ENCODE measurements at places on chromosomes 16 and 17. TPM values are rescaled to one million over a fixed set of nuclear protein-coding genes. Genes with fewer than 3 reads are reported as not detected.

GRCh38 chr17:42562388-42563142, 617 bp downstream of the COASY start:
- DNase-seq: peak; percentile 32

GRCh38 chr16:83458612-83459011, 349.2 kb upstream of the HSBP1 start:
- no peak for DNase-seq

DNA sequence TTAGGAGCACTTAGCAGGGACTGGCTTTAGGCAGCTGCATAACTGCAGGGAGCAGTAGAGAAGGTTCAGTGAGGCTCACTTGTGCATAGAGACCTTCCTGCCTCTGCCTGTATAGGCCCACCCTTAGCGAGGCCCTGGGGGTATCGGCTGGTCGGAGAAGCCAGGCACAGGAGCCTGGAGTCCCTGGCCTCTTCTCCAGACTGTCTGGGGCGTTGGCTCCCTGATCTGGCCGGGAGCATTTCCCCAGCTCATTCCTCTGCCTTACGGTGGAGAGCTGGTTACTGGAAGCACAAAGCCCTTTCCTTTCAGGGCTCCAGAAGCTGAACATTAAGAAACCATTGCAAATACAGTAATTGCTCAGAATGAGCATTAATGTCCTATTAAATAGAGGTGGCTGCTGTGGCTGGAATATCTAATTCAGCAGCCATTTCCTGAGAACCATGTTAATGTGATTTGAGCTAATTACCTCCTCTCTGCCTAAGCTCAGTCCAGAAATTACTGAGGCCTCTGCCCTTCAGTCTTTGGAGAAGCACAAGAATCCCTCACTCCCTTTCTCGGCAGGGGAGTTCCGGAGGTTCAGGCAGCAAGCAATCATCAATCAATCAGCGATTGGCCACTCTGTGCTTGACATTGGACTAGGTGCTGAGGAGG, 18.8 kb upstream of the TMEM220 start:
- DNase-seq: no peak

DNA sequence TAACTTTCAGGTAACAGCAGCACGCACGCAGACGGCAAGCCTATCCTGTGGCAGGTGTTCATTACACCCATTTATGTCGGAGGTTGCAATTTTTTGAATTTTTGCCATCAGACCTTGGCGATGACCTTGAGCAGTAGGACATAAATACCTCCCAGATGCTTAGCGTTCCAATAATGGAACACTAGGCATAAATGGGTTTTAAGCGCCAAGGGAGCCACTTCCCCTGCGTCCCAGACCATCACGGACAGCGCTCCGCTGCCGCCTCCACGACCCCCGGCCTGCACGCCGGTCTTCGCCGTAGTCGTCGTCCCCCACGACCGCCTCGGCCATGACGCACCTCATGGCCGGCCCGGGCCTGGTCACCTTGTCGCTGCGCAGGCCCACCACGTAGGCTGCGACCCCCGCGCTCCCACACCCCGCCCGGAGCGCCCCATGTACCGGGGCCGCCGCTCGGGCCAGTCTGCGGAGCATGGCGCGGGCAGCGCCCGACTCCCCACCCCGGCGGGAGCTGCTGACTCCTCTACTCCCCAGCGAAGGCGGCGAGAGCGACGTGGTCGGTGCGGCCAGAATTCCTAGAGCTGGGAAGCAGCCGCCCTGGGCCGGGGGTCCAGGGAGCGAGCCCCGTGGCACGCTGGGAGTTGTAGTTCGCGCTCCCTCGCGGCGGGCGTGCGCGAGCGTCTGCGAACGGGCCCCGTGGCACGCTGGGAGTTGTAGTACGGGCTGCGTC, 22.7 kb downstream of the TMEM235 start:
- peak; percentile 70 for DNase-seq

DNA sequence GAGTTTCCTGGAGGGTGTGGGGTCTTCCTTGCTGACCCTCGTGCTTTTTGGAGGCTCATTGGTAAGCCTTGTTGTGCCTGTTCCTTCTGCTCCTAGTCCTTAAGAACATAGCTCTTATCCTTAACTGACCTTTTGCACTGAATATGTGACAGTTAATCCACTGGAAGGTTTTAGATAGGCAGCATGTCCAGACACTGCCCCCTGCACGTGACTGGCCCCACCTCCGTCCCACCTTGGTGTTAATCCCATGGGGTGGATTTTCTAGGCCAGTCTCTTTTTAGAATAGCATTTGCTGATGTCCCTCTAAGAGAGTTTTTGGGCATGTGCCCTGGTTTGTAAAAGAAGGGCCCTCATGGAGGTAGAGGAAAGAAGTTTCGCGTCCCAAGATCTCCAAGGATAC, 58.3 kb downstream of the RBFOX1 start:
- DNase-seq: no peak

- no peak for DNase-seq
Measured at GRCh38 chr16:71629278-71630016, 3.5 kb downstream of the MARVELD3 start.

DNA sequence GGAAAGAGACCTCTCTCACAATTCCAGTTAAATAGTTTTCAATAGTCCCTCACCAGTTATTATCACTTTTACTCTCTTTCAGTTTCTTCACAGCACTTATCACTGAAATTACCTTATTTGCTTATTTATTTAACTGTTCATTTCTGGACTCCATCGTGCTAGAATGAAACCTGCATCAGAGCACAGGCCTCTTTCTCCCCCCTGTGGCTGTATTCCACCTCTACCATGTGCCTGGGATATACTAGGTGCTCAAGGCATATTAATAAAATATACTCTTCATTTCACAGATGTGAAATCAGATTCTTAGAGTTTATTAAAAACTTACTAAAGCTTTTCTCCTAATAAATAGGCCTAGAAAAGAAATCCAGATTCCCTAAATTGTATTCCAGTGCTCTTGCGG, 308.9 kb upstream of the MON1B start:
- DNase-seq: no peak

DNA sequence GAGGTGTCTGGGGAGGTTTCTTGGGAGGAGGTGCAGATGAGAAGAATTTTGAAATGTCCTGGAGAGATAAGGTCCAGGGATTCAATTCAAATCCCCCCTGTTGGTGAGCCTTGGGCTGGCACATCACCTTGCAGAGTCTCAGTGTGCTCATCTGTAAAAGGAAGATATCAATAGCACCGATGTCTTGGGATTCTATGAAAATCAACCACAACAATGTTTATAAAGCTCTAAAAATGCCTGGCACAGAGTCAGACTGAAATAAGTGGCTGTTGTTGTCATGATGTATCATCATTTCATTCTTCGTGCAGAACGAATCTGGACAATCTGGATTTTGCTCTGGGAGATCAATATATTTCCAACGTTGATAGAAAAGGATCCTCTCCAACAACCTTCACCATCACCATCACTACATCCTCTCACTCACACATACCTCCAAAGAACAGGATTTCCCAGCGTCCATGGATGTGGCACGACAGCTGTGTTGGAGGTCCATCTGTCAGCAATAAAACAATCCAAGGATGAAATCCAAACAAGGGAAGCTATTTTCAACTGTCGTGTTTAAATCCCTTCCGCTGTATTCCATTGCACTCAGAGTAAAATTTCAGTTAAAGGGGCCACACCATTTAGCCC, 393.7 kb upstream of the DYNLRB2 start:
- DNase-seq: no peak

GRCh38 chr16:80459966-80460365, 80.8 kb upstream of the DYNLRB2 start:
- no peak for DNase-seq

DNA sequence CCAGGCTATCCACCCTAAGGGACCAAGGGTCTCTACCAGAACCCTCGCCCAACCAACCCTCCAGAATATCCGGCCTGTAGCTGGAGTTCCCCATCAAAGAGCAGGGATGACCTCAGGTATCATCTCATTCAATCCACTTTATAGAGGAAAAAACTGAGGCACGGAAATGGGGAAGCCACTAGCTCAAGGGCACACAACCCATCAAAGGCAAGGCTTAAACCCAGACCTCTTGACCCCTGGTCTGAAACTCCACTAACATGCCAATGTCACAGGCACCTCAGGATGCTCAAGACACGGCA, 1.6 kb downstream of the TBC1D10B start:
- DNase-seq: peak; percentile 21

DNA sequence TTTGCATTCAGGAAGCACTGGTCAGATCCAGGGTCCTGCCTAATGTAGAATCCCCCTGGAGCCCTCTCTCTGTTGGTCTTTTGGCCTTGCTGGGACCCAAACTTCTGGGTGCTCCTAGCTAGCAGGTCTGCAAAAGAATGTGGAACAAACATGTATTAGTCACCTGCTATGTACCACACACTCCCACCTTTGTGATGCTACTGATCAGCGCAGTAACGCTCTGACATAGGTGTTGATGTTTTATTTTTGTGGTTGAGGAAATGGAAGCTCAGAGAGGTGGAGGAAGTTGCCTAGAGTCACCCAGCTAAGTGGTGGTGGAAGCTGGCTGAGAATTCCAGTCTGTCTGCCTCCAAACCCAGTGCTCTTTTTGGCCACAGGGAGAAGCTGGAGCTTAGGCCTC, 35.8 kb upstream of the LGALS9 start:
- DNase-seq: no peak

DNA sequence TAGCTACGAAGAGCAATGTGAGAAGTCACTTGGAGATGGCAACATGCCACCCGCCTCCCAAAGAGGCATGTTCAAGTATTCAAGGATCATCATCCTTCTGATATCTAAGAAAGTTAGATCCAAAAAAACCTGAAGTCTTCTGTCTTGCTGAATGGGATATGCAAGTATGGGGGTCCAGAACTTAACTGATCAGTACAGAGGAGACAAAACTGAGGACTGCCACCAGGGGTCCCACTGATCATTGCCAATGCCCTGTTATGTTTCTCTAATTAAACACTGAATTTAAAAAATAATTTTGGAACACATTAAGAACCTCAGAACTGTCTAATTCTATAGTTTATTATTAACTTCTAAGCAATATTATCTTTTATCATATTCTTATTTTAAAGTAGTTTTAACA, 99.7 kb downstream of the CDH8 start:
- DNase-seq: peak; percentile 8

DNA sequence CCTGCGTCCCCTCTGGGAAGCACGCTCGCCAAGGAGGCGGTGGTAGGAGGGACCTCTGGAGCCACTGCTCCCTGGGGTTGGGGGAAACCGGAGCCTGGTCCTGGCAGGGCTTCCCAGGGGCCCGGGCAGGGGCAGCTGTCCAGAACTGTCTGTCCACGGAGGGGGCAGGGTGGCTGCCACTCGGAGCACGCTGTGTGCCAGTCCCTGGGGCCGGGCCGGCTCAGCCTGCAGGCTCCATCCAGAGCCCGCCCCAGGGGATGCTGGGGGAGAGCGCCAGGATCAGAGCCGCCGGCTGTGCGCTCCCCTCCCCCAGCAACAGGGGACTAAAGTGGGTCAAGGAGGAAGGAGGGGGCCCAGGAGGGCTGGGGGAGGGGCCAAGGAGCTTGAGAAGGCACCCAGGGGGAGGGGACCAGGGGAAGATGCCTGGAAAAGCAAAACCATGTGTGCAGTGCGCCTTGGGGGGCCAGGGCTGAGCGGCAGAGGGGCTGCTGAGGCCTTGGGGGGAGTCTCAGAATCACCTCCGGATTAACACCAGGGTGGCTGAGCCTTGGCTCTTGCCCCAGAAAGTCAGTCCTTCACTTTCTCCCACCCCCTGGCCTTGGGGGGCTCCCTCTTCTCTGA, 21.3 kb downstream of the ZNF423 start:
- DNase-seq: no peak

DNA sequence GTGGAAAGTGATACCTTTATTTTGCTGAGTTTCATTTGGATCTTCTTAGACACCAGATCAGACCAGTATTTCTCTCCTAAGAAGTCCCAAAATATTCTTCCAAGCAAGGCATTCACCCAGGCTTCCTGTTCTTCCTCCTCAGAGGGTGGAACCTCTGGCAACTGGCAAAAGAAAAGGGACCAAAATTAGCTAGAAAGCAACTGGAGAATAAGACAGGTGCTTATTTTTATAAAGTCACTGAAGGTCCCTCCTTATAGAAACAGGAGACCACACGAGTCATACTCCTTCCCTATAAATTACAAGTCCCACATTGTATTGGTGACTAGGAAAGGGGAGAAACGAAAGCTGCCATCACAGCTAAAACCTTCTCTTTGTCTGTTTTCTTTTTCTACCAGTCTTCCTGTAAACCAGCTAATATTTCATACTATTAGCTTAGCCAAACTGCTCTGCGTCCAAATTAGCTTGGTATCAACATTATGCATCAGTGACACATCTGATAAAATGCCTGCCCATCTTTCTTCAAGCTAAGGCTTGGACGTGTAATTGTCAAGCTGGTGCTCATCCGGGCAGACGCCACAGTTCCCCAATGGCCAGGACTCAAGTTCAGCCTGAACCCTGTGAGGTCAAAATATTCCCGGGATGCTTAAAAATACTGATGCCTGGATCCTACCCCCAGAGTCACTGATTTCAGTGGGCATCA, 47.5 kb upstream of the ERN1 start:
- no peak for DNase-seq

GRCh38 chr17:27624539-27624938, 6.4 kb upstream of the LGALS9 start:
- no peak for DNase-seq

GRCh38 chr17:51630101-51630671, 369.8 kb downstream of the UTP18 start:
- no peak for DNase-seq

DNA sequence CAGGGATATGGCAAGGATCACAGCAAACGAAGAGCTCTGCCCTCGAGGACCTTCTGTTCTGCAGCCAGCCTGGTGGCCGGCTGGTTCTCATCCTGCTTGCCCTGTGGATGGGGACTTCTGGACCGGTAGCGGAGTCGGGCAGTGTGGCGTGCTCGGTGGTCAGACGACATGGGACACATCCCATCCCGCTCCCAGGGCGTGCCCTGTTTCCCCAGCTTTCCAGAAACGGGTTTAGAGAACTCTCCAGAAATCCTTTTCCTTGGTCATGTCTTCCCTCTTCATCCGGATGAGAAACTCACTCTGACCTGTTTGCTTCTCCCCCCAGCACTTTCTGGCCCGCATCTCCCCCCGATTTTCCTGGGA, 115.8 kb downstream of the OR1D5 start:
- no peak for DNase-seq

DNA sequence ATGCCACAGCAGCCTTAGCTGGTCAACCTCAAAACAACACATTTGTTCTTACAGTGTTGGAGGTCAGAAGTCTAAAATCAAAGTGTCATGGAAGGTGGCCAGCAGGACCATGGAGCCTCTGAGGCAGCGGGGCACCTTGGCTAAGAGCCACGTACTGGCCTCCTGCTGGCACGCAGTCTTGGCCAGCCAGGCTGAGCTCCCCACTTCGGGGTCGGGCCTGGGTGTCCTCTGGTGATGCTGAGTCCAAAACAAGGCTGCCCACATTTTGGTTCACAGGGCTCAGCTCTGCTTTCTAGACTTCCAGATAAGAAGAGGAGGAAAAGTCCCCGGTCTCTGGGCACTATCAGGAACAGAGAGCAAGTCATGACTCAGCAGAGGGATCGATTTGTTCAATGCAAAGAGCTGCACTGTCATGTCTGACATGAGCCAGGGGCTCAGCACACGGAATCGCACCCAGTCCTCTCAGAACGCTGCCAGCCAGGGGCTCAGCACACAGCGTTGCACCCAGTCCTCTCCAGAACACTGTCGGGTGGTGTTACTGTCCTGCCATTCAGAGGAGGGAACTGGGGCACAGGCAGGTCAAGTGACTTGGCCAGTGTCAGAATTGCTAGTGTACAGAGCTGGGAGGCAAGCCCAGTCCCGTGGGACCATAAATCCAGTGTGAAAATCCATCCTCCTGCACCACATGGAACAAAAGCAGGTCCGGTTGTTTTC, 2.5 kb downstream of the LGALS9 start:
- DNase-seq: no peak

GRCh38 chr17:50100921-50101345, 5.8 kb downstream of the PDK2 start:
- DNase-seq: peak; percentile 43

Gene C17orf67
- 1.7 TPM for total RNA-seq

Gene TBC1D3I
- 0.10 TPM for total RNA-seq

Gene CCL2
- not detected for total RNA-seq

Gene OR1F1
- total RNA-seq: not detected

Gene TPSG1
- total RNA-seq: 0.31 TPM
